CD4-positive, alpha-beta T cell treated with Interleukin-6 at 100 ng/mL for 8 hours (primary cell): ENCODE measurements at places on chromosomes 12 and 14.

DNA sequence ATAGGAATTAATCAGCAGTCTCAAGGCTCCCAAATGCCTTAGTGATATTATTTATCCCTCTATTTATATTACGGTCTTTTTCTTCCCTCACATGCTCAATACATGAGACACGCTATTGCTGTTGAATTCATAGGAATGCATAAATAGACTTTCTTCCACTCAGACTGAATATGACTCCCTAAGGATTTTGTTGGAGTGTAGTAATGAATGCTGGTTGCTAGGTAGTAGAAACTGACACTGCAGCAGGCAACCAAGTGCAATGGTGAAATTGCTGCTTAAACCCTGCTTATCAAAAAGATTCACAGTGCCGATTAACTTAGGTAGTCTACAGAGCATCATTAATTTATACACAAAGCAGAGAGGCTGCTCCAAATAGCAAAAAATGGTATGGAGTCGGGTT, 168.2 kb downstream of the KCNC2 start:
- DNase-seq = no peak

- DNase-seq = no peak
Observed at GRCh38 chr12:80565271-80565670, 121.2 kb downstream of the PTPRQ start.

- no peak for DNase-seq
Observed at GRCh38 chr14:97074456-97074855, 277.3 kb downstream of the VRK1 start.

DNA sequence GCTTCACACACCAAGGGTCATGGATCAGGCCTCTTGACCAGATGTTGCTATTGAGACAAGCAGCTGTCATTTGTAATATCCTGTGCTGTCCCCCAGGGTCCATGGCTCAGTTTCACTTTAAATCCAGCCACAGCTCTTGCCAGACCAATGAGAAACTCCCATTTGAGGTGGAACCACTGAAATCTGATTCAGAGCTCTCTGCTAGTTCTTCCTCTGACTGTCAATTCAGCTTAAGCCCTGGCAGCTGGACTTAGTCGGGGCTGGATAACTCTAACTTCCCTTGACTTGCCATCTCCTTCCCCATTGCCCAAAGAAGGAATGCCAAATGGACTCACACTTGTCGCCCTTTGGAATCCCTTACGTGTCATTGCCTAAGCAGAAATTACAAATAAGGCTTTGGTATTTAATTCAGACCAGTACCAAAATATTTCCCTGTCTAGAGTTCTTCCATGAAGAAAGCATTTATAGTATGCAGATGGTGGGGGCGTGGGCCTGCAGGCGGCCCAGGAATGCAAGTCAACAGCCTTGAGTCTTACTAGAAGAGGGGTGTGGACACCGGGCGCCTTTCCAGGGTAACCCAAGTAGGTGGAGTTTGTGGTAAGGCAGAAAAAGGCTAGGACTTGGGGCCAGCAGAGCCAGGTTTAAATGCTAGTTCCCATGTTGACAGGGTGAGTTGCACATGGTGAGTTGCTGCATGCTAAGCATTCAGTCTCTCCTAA, 96.9 kb upstream of the TMPO start:
- no peak for DNase-seq

DNA sequence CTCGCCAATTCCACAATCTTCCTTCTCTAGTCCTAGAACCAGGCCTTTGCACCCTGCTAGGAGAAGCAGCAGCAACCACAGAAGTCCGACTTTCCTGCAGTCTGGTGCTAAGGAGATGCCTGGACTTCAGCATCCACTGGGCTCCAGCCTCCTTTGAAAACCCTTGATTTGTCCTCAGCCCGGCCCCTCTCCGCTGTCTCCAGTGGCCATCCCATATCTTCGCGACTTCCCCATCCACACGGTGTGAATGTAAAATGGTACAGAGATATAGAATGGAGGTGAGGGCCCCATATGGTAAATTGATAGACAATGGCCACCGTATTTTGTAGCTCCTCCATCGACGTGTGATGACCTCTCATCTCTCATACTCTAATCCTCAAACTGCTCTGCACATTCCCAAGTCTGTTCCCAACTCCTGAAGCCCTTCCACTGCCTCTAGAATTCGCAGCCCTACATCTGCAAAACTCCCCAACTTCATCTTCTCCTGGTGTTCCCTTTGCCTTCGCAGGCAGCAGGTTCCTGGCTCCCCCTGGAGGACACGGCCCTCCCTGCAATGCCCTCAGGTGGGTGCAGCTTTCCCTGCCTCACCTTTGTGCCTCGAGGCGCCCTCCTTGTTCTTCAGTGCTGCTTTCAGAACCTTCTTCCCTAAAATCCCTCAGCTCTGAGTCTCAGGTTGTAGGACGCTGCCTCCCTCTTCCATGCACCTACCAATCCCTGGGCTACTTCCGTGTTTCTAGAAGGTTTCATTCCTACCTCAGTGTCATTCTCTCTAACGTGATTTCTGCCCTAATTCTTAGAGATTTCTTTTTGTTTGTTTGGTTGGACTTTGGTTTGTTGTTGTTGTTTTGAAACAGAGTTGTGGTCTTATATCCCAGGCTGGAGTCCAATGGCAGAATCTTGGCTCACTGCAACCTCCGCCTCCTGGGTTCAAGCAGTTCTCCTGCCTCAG, 36.7 kb downstream of the TMBIM6 start:
- peak; percentile 70 for DNase-seq

DNA sequence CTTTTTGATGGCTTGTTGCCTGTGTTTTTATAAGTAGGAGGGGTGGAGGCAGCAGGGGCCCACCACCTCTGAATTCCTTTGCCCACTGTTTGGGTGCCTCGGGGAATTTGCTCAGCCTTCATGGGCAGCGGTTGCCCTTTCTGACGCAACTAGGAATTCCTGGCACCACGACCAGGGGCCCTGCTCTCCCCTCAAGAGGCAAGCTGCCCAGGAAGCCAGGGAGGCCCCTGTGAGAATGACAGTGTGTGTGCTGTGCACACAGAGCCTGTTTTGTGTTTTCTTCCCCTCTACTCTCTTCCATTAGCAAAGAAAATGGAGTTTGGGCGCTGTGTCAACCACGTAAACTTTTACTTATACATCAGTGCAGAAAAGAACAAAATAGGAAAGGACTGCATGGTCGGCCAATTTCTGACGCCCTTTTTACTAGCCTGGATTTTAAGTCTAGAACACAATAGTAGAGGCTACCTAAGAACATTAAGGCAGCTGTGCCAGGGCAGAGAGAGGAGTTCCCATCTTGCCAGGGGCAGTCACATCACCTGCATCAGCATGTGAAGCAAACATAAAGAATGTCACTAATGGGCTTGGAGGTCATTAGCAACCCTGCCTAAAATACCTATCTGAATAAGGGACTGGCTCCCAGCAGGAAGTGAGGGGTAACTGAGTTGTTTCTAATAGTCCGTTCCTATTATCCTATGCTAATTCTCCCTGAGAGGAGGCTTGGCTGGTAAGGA, 17.9 kb upstream of the PTGR2 start:
- DNase-seq = no peak

DNA sequence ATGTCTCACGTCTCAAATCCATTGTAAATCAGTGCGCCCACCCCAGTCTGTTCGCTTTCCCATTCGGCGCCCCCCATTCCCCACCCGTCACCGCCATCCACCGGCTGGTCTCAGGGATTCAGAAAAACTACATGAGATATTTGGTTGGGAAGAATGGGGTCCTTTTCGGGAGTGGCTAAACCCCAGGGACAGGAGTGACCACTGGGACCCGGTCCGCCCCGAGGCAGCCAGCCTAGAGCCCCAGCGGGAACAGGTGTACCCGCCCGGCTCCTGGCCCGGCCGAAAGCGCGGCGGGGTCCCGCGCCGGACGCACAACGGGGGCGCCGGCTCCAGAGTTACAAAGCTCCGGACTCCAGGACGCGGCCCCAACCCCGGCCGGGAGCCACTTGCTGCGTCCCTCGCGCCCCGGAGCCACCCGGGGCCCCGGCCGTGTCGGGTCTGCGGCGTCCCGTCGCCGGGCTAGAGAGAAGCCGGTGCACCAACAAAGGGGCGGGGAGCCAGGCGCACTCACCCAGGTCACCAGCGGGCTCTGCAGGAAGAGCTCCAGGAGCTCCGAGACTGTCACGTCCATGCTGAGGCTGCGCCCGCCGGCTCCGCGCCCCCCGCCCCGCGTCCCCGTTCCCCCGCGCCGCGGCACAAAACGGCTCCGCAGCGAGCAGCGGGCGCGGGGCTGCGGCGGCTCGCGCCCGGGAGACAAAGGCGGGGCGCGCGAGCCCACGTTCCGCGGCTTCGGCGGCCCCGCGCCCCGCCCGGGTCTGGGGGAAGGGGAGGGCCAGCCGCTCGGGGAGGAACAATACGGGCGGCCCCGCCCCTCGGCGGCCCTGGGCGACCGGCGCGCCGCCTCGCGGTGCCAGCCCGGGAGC, at the start of gene CCDC88C:
TSS of gene CCDC88C (minus strand) at position 701 of the 863 bp plus-strand sequence. CDS start at position 571, 130 bp downstream.
- DNase-seq = peak; percentile 62

DNA sequence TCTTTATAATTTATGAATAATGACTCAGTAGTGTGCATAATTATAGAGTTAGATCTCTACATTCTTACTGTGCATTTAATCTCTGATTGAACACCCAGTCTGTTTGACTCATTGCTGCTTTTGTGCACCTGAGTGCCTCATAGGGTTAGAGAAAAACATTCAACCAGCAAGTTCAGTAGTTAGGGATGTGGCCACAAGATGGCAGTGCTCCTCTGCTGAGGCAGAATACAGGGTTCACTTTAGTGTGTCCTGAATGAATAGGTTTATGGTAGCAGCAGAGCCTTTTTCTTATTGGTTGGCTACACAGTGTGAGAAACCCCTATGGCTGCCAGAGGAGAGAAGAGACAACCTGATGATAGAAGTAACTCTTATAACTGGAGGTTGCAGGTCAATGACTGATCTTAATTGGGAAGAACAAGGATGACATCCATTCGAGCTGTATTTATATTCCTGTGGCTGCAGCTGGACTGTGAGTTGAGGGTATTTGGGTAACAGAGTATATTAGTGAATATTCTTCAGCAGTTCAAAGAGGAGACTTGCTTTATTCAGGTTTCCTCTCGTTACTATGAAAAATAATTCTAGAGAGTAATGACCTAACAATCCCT, 194.9 kb upstream of the OR4E1 start:
- DNase-seq = peak; percentile 79

DNA sequence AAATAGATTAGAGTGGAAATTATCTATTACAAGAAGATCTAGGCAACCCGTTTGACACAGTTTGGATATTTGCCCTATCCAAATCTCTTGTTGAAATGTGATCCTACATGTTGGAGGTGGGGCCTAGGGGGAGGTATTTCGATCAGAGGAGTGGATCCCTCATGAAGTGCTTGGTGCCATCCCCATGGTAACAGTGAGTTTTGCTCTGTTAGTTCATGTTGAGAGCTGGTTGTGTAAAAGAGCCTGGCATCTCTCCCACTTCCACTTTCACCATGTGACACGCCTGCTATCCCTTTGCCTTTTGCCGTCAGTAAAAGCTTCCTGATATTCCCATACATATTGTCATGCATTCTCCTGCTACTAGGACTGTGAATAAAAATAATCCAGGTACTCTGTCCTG, 66.4 kb upstream of the FLRT2 start:
- no peak for DNase-seq

DNA sequence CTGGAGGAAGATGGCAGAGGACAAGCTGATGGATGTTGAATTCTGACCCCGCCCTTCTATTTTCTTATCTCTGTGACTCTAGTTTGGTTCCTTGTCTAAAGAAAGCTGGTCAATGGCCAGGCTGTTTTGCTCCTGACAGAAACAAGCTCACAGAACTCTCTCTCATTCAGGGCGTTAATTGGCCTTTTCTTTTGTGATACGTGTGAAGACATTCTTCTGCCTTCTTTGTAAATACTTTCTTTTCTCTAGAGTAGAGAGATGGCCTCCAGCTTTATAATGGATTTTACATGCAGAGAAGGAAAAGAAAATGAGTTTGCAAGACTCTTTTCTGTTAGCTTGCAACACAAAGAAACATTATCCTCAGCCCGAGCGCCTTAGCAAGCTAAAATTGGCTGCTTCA, 492.2 kb upstream of the CCDC196 start:
- DNase-seq = no peak

DNA sequence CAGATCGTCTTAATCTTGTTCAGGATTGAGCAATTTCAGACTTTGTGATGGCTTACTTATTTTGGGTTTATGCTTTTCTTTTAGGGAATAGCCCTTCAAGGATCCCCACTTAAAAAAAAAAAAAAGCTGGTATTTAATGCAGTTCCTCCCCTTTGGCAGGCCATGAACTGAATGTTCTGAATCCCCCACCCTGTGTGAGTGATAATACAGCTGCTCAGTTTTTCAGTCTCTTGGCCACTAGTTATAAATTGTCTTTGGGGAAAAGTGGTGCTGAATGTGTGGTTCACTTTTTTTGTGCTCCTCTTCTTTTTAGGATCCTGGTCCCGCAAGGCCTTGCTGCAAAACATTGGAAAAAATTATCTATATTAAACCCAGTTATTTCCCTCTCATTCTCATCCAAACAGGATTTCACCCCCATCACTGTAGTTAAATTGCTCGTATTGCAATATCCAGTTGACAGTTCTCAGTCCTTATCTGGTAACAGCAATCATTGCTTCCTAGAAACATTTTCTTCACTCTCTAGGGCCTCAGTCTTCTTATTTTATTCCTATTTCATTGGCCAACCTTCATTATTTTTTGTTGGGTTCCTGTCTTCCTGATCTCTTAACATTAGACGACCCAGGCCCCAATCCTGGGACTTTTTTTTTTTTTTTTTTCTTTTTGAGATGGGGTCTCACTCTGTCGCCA, 73.1 kb upstream of the PAWR start:
- DNase-seq = no peak

- DNase-seq = no peak
Observed at GRCh38 chr14:59358102-59358501, 107.1 kb downstream of the GPR135 start.

DNA sequence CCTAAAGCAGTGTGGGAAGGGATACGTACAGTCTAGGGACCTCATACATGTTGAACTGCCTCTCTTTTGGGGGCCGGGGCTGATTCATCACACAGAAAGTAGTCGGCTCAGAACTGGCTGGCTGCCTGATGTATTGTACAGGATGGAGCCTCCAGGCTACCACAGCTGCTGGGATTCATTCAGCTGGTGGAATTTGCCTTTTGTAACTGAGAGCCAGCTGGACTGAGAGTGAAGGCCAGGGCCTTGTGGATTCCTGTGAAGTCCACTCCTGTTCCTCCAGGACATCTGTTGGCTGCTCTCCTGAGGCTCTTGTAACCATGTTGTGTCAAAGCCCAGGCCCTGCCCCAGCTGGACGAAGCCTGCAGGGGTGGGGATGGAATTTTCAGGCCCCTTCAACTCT, 116.3 kb upstream of the PRICKLE1 start:
- DNase-seq = no peak

DNA sequence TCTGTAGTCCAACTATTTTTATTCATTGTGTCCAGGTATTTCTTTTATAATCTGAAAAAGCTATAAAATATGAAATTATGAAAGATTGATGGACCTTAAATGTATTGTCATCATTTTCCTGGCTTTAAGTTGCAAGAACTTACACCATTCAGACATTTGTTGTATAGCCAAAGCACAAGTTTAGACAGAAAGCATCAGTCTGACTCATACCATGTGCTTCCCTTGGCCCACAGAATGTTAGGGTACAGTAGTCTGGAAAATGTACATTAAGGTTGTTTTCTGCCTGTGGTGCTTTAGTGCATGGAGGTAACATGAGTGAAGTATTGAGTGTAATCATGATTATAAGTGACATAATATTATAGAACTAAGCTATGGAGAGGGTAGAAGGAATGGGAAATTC, 1002.5 kb downstream of the BCL11B start:
- DNase-seq = no peak

- no peak for DNase-seq
Observed at GRCh38 chr12:94495445-94496115, 35.9 kb upstream of the CEP83 start.
